ENCODE measurements at places on chromosomes 12 and 14.

GRCh38 chr14:59919570-59920377 is at the start of gene LRRC9:
Gene LRRC9, plus strand, starts transcription at chr14:59920144.
- peak; percentile 86 for DNase-seq

GRCh38 chr12:30687265-30687986 is 8.2 kb downstream of the IPO8 start:
- no peak for DNase-seq

DNA sequence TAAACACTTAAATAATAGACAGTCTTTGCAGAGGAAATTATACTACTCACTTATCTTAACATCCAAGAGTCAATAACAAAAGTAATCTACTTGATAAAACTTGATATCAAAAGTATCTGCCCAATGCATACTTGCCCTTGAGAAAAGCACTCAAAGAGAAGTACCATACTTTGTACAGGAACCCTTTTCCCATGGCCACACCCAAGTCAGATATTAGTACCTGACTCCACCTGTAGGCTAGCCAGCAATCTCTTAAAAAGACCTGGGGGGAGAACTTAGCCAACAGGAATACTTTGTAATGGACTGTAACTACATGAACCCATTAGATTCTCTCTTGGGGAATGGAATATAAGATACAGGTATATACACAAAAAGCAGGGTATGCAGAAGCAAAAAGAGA is 99.6 kb upstream of the HECTD1 start:
- no peak for DNase-seq

DNA sequence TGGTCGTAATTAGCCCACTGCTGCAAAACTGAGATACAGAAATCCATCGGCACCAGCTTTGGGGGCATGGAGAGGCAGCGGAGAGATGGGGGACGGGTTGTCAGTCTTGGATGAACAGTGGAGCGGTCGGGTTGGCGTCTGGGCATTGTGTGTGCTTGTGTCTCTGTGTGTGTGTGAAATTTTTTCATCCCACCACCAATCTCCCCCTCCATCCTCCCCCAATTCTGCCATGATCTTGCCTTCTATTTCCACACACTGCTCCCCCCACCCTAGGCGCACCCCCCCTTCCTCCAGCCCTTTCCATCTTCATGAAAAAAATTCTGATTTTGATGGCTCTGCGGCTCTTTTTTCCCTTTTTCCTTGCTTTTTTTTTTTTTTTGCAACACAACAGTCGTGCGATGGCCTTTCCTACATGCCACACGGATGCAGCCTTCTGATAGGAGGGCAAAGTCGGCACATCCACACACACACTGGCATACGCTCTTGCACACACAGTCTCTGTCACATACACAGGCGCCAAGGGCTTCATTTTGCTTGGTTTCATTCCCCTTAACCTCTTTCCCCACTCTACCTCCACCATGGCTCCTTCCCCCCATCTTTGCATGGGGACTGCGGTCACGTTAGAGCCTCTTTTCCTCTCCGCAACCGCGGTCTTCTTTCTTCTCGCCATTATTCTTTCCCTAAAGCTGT is 3.3 kb downstream of the NRXN3 start:
- DNase-seq: peak; percentile 50

GRCh38 chr14:58107947-58108552 is 44.0 kb downstream of the ARMH4 start:
- peak; percentile 56 for DNase-seq

DNA sequence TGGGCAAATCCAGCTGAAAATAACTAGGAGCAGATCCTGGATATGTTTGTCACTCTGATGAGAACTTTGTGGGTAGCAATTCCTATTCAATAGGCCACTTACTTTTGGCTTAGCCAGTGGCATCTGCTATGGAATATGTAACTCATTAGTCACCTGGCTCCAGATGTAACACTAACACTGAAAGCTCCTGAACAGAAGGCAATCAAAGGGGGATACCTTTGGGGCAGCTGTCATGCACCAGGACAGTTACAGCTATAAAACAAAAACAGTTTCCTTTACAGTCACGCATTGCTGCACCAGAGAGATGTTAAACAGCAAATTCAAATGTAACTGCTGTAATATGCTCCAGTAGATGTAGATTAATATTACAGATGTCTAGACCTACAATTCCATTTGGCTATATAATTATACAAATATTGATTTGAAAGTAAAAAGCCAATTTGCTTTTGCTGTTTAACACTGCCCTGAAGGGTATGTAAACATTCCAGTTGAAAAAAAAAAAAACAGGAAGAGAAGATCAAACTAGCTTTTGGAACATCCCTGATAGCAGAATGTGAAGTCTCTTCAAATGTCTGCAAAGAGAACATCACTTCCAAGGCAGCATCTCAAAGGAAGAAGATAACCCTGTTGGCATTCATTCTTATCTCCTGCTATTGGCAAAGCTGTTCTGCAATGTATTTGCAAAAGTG is 18.4 kb downstream of the RACGAP1 start:
- no peak for DNase-seq

DNA sequence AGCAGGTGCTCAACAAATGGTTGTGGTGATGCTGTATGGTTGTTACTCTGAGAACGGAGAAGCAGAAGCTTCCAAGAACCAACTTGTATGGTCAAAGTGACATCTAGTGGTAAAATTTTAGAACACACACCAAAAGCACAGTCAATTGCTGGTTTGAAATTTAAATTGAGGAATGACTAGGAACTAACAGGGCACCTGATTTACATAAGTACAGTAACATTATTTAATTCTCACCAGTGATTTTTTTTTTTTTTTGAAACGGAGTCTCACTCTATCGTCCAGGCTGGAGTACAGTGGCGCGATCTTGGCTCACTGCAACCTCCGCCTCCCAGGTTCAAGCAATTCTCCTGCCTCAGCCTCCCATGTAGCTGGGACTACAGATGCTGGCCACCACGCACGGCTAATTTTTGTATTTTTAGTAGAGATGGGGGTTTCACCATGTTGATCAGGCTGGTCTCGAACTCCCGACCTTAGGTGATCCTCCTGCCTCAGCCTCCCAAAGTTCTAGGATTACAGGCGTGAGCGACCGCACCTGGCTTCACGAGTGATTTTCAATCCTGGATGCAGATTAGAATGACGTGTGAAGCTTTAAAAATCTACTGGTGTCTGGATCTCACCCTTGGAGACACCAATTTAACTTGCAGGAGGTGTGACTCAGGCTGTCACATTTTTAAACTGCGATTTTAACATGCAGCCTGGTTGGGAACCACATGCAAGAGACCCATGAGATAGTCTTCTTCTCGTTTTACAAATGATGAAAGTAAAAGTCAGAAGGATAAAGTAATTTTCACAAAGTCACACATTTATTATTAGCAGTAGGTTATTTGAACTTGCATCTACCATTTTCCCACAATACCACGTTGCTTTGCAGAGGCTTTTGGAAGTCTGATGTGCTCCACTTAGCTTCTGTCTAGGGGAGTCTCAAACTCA is 14.1 kb upstream of the NUMB start:
- DNase-seq: peak; percentile 72

GRCh38 chr12:2963154-2963759 is 4.1 kb downstream of the TEAD4 start:
- no peak for DNase-seq

DNA sequence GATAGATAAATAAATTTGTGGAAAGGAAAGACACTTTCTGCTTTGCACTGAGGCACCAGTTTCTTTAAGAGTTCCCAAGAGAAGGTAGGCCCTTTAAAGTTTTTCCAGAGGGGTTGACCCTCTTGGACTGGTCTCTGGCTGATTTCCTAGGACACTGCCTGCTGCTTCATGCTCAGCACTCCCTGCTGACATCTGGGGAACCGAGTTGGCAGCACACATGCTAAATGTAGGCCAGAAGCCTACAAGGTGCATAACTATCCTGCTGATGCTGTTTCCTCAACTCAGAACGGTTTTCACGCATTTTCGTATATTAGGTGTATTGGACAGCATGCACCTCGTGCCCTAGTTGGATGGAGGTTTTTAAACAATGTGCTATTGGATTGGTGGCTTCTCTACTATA is 887.2 kb upstream of the SEL1L start:
- no peak for DNase-seq
